ENCODE measurements at places on chromosomes 2 and 18.

GRCh38 chr18:44816050-44816449 is 135.4 kb downstream of the SETBP1 start:
- DNase-seq: no peak

- no peak for DNase-seq
Observed at GRCh38 chr2:231332388-231332787, 63.1 kb upstream of the B3GNT7 start.

- no peak for DNase-seq
Observed at GRCh38 chr18:50949185-50949584, 18.7 kb upstream of the ELAC1 start.

GRCh38 chr18:79487183-79487800 is 91.6 kb downstream of the NFATC1 start:
- no peak for DNase-seq

DNA sequence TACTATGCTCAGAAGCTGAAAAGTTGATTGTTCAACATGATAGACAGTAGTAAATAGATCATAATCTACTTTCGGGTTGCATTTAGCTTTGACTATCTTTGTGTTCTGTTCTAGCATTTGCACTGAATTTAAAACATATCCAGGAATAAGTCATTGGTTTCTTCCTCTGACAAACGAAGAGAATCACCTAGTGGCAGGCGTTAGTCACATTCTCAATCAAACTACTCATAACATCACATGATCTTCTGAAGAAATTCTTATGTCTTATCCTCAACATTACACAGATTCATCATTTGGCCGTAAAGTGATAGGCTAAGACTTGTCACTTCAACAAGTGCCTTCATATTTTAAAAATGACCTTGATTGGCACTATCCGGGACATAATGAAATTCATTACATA is 63.6 kb upstream of the TTC21B start:
- DNase-seq: no peak

DNA sequence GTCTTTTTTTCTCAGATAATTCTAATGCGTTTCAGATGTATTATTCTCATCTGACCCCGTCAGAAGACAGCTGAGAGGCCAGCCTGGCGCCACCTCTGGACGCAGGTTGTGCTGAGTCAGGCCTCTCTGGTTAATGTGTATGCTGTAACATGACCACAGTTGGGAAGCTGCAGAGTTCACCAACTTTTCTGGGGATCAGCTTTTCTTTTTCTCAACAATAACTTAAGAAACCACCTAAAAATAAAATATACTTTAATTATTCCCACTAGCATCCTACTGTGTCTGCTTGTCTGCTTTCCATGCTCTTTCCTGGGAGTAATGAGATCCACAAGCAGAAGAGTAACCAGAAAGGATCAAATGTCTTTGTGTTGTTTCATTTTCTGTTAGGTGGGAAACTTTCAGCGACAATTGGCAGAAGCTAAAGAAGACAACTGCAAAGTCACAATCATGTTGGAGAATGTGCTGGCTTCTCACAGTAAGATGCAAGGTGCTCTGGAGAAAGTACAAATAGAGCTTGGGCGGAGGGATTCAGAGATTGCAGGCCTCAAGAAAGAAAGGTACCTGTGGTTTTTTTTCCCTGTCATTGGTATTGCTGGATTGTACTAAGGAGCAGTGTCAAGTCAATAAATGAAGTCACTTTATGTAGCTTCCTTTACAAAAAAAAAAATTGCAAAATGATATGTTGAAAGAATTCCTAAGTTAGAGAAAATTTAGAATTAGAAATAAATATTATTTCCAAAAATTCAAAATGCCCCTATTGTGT is 79.8 kb downstream of the CCDC150 start:
- DNase-seq: no peak

DNA sequence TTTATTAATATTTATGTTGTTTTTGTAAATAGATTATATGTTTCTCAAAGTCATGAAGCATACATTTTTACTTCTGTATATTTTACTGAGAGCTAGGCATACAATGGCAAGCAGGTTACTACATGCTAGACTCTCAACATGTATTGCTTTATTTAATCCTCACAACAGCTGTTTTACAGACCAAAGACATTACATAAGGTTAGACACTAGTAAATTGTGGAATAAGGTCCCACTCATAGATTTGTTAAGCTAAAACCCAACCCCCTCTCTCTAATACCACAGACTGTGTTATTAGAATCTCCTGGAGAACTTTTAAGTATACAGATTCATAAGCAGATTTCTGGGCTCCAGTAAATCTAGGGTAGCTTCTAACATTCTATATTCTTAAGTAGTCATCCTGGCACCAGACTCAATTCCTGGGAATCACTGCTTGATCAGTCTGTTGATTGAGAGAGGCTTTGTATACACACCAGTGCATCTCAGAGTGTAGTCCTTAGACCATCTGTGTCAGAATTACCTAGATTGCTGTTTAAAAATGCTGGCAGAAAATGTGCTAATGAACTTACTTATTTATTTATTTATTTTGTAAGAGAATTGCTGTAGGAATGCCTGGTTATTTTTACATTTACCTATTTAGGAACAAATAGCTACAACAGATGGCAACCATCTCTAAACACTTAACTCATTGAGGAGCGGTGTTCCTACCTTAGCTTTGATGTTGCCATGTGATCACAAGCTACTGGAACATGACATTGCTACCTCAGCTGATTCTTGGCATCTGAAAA is 153.5 kb upstream of the CAVIN2 start:
- no peak for DNase-seq

DNA sequence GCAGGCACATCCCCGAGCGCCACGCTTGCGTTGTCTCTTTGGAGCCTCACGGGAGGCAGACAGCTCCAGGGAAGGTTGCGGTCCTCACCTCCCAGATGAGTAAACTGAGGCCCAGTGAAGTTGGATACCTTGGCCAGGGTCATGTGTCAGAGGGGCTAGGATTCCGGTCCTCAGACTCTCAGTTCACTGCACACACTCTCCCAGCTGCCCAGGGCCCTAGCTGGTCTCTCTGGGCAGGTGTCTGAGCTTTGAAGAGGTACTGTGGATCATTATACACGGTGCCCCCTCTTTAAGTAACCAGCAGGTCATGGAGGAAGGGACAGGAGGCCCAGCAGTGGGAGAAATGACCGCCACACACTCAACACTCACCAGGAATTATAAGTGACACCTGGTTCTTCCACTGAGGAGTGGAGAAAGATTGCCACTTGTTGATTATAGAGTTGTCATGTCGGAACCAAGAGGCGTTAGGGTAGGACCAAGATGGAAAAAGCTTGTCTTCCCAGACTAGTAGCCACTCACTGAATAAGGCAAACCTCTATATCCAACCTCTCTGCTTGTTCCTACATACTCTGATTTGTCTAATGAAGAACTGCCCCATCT is 588 bp downstream of the TMEM214 start:
- DNase-seq: no peak

- no peak for DNase-seq
Observed at GRCh38 chr18:42078711-42079110, 123.7 kb downstream of the PIK3C3 start.

DNA sequence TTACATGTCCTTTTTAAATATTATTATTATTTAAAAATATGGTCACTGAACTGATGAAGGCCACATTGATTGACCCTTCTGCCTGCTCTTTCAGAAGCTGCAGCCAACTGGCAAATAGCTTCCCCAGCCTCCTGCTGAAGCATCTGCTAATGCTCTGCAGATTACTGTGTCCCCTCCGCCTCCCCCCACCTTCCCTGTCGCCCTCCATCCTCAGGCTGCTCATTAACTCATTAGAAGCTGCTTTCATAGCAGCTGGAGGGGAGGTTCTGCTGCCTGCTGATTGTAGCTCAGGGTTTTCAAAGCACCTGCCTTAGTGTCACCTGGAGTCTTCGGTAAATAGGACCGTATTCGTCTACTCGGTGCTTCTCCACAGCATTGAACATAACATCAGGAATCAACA is 24.8 kb upstream of the LMAN1 start:
- no peak for DNase-seq
